NCI-H2081 treated with DMSO at 0.1 percent for 48 hours (cell line): ENCODE measurements at places on chromosomes 3 and 15.

DNA sequence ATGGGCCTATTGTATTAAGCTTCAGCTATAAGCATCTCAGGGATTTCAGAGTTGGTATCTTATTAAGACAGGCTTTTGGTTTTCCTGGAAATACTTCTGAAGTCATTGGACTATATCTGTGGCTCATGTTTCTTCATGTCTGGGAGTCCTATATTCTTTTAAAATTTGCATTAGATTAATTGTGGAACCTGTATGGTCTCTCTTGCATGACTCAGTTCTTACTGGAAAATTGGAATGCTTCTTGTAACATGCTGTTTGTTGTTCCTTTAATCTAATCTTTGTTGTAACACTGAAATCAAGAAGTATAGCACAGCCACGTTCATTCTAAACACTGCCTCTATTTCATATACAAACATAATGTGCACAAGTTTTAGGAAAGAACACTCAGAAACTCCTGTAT is 208.1 kb downstream of the RBMS3 start:
- DNase-seq: no peak

GRCh38 chr3:46896386-46896785 is 18.9 kb downstream of the PTH1R start:
- no peak for DNase-seq

GRCh38 chr3:20574746-20575145 is 388.7 kb upstream of the SGO1 start:
- DNase-seq: no peak

DNA sequence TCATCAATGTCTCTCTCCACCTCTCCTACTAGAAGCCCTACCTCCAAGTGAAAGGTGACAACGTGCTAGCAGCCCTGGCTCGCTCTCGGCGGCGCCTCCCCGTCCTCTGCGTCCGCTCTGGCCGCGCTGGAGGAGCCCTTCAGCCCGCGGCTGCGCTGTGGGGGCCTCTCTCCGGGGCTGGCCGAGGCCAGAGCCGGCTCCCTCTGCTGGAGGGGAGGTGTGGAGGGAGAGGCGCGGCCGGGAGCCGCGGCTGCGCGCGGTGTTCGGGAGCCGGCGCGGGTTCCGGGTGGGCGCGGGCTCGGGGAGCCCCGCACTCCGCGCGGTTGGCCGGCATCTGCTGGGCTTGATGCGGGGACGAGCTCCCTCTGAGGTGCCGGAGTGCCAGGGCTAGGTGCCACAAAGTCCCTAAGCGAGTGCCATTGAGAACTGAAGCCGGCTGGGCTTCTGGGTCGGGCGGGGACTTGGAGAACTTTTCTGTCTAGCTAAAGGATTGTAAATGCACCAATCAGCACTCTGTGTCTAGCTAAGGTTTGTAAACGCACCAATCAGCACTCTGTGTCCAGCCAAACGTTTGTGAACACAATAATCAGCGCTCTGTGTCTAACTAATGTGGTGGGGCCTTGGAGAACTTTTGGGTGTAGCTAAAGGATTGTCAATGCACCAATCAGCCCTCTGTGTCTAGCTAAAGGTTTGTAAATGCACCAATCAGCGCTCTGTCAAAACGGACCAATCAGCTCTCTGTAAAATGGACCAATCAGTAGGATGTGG is 84.8 kb upstream of the ARRDC4 start:
- no peak for DNase-seq

GRCh38 chr15:26242565-26243071 is 379.5 kb upstream of the ATP10A start:
- no peak for DNase-seq

GRCh38 chr15:77824361-77825251 is 191.9 kb upstream of the LINGO1 start:
- no peak for DNase-seq

DNA sequence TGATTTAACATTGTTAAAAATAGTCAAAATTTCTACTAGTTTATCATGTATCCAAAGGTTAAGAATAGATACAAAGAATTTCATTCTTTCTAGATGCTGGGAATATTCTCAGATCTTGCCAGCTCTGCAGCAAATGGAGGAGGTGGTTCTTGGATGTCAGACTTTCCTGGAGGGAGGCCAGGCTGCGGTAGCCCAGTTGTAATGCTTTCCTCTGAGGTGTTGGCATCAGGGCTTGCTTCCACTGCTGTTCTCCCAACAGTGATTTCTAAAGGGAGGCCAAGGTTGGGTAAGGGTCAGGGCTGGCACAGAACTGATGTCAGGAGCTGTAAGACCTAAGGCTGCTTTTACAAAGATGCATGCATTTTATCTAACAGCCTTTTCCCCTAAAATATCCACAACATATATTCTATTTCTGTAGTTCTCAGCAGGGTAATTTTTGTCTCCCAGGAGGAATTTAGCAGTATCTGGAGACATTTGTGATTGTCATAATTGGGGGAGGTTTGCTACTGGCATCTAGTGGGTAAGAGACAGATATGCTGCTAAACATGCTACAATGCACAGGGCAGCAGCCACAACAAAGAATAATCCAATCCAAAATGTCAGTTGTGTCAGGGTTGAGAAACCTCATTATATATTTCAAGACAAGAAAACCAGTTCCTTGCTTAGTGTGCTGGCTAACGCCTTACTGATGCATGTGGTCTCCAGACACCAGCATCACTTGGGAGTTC is 42.0 kb upstream of the SPTSSB start:
- no peak for DNase-seq

DNA sequence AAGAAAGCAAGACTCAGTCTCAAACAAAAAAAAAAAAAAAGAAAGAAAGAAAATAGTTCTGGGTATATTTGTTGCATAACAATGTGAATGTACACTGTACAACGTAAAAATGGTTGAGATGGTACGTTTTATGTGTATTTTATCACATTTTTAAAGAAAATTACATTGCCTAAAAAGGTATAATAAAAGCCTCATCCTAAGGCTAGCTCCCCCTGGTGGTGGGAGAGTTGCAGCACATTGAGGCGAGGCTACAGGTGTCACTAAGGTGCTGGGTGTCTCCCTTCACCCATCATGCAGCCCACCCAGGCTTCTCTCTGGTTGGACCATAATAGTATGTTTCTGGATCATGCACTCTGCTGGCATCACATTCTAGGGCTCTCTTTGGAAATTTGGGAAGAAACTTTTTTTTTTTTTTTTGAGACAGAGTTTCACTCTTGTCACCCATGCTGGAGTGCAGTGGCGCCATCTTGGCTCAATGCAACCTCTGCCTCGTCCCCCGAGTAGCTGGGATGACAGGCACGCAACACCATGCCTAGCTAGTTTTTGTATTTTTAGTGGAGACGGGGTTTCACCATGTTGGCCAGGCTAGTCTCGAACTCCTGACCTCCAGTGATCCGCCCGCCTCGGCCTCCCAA is 12.4 kb upstream of the RAB11A start:
- DNase-seq: no peak

- DNase-seq: no peak
Measured at GRCh38 chr3:168398371-168399025, 302.8 kb upstream of the GOLIM4 start.

DNA sequence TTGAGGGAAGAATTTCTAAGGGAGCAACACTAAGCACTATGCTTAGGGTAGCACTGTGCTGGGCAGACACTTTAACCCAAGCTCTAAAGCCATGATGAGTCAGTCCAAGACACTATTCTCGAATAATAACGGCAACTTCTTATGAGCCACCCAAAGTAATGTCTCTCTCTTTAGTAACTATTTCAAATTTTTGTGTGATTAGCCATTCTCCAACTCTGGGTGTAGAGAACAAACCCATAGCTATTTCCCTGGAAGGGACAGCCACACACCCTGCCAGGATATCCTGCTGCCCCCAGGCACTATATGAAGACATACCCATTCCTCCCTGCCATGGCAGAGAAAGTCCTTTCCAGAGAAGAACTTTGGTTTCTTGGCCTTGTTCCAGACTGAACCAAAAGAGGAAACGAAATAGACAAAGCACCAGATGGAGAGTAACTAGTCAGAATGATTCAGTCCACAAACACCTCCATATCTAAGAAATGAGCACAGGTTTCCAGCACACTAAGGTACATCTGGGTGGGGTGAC is 384.9 kb upstream of the THBS1 start:
- no peak for DNase-seq

DNA sequence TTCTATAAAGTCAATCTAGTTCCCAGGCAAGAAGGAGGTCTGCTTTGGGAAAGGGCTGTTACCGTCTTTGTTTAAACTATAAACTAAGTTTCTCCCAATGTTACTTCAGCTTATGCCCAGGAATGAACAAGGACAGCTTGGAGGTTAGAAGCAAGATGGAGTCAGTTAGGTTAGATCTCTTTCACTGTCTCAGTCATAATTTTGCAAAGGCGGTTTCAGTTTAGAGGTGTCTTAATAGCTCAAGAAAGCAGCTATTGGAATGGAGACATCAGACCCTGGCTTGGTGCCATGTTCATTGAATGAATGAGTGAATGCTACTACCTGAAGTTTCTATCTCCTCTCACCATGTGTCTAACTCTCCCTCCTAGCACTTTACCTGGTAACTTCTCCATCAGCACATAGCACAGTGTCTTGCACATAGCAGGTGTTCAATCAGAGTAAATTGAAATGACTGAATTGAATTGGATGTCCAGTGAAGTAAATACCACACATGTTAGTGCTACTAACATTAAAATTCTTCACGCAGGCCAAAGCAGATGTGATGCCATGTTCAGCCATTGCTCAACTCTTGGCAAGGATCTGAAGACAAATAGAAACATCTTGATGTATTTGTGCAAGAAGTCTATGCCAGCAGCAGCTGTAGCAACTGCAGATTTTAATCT is 28.2 kb downstream of the CLEC3B start:
- no peak for DNase-seq

GRCh38 chr15:64361259-64361658 is 5.3 kb upstream of the CSNK1G1 start:
- DNase-seq: no peak

DNA sequence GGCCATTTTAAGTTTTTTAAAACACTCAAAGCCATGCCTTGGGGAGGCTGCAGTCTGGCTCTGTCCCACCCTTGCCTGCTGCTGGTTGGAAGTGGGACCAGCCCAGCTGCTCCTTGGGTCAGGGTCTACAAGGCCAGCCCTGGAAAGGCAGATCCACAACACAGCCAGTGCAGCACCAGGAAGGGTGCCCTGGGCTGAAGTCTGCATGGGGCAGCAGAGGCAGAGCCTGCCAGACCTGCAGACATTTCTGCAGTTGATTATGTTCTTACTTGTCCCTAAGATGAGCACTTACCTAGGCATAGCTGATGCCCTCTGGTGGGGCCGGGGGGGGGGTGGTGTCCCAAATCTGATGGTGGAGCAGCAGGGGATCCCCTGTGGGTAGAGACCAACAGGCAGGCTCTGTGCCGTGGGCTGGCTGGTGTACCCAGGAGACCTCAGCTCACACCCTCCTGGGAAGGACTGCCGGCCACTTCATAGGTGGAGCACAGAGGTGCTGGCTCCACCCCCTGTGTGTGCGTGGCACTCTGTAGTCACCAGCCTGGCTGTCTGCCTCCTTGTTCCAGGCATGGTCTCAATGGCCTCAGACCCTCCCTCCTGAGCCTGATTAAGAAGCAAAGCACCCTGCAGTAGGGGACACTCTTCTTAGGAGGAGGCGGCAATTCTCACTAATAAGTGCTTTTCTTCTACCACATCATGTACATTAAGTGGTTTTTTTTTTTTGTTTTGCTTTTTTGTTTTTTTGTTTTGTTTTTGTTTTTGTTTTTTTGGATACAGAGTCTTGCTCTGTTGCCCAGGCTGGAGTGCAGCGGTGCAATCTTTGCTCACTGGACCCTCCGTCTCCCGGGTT is 97.4 kb upstream of the KLF13 start:
- DNase-seq: no peak

GRCh38 chr15:45522328-45523165 is at the start of gene SLC30A4:
TSS of gene SLC30A4 (minus strand) at chr15:45522755. CDS start at chr15:45522354, 401 bp downstream.
- DNase-seq: no peak

DNA sequence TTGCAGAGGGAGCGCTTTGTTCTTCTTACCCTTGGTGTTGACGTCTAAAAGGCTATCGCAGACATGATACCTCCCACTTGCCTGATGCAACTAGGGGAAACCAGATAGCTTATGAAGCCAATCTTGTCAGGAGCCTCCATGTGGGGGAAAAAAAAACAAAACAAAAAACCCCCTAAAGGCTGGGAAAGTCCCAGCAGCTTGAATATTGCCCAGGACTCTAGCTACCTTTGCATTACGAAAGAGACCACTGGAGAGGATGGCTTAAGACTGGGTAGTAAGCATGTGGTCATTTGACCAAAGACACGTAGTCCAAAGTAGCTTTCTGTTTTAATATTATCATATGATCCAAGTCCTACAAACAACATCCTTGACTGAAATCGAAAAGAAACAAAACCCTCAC is 120.7 kb upstream of the WNT5A start:
- DNase-seq: no peak

DNA sequence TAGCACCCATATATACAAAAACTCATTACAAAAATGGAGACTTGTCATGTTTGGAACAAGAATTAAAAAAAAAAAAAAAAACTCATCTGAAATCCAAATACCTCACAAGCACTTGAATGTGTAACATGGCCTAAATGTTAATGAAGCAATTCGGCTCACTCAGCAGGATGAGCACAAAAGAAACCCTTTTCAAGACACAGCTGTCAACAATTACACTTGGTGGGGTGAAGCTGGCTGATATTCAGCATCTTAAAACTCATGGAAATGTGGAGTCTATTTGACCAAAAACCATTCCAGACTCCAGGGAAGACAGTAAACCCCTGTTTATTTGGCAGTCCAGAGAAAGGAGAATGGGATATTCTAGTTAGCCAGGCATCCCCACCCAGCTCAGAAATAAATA is 205.4 kb upstream of the TSC22D2 start:
- DNase-seq: no peak

DNA sequence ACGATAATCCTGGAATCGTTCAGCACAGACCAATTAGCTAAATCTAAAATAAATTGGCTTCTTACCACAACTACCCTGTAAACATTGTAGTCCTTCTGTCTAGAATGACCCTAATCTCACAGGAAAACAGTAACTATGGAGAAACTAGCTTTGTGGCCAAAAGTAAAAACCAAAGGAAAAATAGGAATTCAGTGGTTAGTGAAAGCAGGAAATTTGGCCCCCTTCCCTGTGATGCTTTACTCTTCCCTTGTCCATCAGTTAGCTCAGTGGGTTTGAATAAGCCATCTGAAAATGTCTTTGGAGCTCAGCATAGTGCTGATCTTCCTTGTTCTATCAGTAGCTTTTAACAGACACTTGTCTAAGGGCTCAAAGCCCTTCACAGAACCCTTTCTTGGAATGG is 1.6 kb downstream of the NMD3 start:
- no peak for DNase-seq
